ENCODE measurements at places on chromosomes 7 and 10.

DNA sequence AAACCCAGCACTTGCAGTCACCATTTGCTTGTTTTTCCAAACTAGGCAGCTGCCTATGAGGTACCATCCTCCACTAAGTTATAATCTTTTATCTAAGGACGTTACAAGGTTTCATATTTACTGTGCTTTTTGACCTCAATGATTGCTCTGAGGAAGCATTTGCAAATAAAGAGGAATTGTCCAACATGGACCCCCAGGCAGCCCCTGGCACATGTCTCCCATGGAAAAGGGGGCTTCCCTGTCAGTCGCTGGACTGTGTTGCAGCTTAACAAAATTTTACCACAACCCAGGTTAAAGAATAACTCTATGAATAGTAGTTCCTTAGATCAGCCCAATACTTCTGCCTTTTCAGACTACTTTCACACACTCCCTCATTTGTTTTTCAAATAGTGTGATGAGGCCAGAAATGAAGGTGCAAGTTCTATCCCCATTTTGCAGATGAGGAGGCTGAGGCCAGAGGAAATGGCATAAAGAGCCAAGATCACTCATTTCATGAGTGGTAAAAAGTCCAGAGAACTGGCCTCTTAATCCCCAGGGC lies 52.8 kb upstream of the ZPBP start:
- H3K27ac ChIP-seq, result no peak overlapping the region
- H3K27me3 ChIP-seq, result no peaks in the 10 kb centered on the region
- DNase-seq, result no peak
- H3K4me3 ChIP-seq, result no peak overlapping the region

DNA sequence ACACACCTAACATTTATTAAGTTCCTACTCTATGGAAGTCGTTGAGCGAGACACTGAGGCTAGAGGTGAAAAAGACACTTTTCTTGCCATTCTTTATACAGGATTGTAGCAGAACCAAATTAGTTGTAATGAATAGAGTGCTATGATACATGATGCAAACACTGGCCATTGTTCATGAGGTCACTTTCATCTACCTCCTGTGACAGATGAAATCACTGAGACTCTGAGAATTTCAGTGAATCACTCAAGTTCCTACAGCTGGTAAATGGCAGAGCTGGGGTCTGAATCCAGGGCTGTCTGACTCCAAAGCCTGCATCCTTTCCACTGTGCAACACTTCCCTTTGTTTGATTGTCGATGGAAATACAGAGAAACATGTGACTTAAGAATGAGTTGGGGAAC lies 657.6 kb downstream of the LRMDA start:
- no peaks in the 10 kb centered on the region for H3K4me1 ChIP-seq
- H3K27ac ChIP-seq, result no peak overlapping the region
- no peaks in the 10 kb centered on the region for H3K27me3 ChIP-seq
- no peak for DNase-seq
- no peak overlapping the region for H3K4me3 ChIP-seq

GRCh38 chr10:33239257-33239656 lies 95.2 kb downstream of the NRP1 start:
- H3K36me3 ChIP-seq, result no peaks in the 10 kb centered on the region
- no peak overlapping the region for H3K4me3 ChIP-seq
- no peak overlapping the region for H3K27ac ChIP-seq
- no peaks in the 10 kb centered on the region for H3K4me1 ChIP-seq
- no peaks in the 10 kb centered on the region for H3K27me3 ChIP-seq
- no peak for DNase-seq

DNA sequence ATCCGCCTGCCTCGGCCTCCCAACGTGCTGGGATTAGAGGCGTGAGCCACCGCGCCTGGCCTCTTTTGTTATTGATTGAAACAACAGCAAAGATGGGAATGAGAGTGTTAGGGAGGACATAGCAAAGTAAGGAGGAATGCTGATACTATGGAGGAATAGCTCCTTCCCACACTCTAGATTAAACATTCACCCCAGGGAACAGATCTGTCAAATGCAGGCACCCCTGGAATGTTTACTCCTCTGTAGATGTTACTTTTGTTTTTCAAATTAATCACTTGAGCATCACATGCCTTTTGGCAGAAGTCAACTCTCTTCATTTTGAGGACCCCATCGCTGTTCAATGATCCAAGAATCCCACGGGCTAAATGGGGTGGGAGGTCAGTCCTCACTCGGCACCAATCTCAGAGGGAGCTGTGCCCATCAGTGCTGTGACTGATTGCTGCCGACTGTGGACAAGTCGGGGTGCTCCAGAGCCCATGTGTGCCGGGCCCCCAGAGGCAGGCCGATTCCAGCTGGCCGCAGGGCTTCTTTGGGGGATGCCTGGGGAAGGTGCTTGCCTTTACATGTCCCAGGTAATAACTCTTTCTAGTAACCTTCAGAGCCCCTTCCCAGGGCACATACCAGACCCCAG lies 10.2 kb upstream of the COBL start:
- no peak overlapping the region for H3K27ac ChIP-seq
- H3K36me3 ChIP-seq, result no peaks in the 10 kb centered on the region
- DNase-seq, result no peak
- no peaks in the 10 kb centered on the region for H3K4me1 ChIP-seq
- no peaks in the 10 kb centered on the region for H3K27me3 ChIP-seq

- DNase-seq, result no peak
- no peaks in the 10 kb centered on the region for H3K36me3 ChIP-seq
- no peaks in the 10 kb centered on the region for H3K4me1 ChIP-seq
- no peak overlapping the region for H3K4me3 ChIP-seq
Measured at GRCh38 chr10:77279207-77279606, 358.4 kb downstream of the KCNMA1 start.

GRCh38 chr10:97053276-97053675 lies 132.5 kb downstream of the SLIT1 start:
- H3K4me1 ChIP-seq, result no peaks in the 10 kb centered on the region
- no peaks in the 10 kb centered on the region for H3K27me3 ChIP-seq
- H3K36me3 ChIP-seq, result no peaks in the 10 kb centered on the region
- no peak overlapping the region for H3K4me3 ChIP-seq
- H3K27ac ChIP-seq, result no peak overlapping the region
- no peak for DNase-seq

DNA sequence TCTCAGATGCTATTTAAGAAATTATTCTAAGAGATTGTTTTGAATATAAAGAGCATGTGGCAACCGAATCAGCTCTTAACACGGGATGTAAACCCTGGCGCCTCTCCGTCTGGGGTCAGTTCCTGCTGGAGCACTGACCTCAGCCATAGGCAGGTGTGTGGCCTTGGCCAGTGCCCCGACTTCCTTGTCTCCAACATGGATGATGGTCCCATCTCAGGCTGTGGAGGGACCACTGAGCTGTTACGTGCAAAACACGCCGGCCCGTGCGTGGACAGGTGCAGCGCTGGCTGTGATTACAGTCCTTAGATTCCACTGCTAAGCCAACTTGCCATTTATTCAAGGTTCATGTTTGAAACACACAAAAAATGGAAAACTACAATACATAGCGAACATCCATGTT lies 59.9 kb downstream of the C10orf143 start:
- no peaks in the 10 kb centered on the region for H3K27me3 ChIP-seq
- no peak overlapping the region for H3K4me3 ChIP-seq
- H3K36me3 ChIP-seq, result no peaks in the 10 kb centered on the region
- DNase-seq, result no peak
- no peak overlapping the region for H3K27ac ChIP-seq

DNA sequence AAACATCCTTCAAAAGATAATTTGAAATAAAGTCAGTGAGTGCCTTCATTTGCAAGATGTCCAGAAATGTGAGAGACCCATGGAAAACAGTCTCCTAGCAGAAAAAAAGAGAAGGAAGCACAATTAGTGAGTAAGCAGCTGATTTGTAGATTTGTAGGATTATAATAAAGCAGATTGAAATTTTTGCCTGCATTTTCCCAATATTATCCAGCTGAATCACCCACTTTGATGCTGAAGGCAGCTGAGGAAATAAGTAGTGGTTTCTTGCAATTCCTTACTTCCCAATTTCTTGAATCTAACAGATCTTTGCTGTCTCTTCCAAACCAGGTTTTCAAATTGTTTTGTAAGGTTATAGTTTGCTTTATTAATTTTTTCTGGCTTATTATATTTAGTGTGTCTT lies 181.4 kb downstream of the GNAT3 start:
- no peaks in the 10 kb centered on the region for H3K27me3 ChIP-seq
- H3K4me3 ChIP-seq, result no peak overlapping the region
- H3K27ac ChIP-seq, result no peak overlapping the region
- H3K4me1 ChIP-seq, result no peaks in the 10 kb centered on the region

DNA sequence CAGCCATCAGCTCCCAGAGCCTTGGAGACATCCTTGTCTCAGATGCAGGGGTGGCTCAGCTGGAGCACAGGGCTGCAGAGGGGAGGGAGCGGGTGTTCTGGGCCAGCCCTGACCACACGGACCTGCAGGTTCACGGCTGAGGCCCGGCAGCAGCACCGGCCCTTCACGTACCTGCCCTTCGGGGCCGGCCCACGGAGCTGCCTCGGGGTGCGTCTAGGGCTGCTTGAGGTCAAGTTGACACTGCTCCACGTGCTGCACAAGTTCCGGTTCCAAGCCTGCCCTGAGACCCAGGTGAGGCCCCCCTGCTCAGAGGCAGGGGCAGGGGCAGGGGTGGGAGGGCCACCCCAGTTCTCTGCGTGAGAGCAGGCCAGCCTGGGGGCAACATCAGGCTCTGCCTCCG lies 45.2 kb downstream of the PARP12 start:
- no peak overlapping the region for H3K4me3 ChIP-seq
- H3K4me1 ChIP-seq, result no peaks in the 10 kb centered on the region
- no peak for DNase-seq
- H3K27ac ChIP-seq, result no peak overlapping the region

Measured in naive thymus-derived CD4-positive, alpha-beta T cell (primary cell).